ENCODE measurements at places on chromosomes 3 and 15. TPM values are rescaled to one million over a fixed set of nuclear protein-coding genes. Genes with fewer than 3 reads are reported as not detected.

DNA sequence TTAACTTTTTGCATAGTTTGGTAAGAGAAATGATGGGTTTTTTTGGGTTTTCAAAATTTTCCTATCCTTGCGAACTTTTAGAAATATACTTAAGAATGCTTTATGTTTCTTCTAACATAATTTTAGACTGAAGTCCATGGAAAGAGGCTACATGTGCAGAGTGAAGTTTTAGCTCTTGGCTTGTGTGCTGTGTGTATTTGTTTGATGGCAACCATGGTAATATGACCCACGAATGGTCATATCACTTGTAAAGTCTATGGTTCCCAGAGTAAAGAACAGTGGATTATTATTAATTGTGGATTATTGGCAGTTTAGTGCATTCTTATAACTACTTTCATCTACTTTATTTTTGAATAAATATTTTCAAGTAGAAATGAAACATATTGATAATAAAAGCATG lies 124.0 kb upstream of the GOLGA6L4 start:
- DNase-seq, result no peak

DNA sequence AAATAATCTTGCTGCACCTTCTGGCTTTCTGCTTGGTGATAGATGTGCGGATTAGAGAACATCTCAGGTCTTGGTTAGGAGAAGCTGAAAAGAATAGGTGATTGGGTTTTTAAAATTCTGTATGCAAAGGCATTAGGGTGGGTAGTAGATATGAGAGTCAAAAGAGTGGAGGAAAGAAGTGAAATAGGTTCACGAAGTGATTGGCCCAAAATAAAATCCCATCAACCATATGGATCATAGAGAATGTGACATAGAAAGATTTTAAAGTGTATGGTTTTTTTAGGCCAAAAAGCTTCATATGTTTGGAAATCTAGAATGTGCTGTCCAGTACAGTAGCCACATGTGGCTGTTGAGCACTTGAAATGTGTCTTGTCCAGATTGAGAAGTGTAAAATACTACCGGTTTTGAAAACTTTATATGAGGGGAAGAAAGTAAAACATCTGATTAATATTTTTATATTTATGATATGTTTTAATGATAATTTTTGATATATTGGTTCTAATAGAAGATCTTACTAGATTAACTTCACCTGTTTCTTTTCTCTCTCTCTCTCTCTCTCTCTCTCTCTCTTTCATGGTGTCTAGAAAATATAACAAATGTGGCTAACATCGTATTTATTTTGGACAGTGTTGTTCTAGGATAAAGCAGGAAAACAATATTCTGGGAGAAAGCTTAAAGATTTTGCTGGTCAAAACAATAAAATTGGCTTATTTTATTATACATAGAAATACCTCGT lies 2.9 kb downstream of the MBNL1 start:
- DNase-seq, result no peak

- no peak for DNase-seq
Observed at GRCh38 chr3:59153648-59154047, 103.8 kb upstream of the CFAP20DC start.

- no peak for DNase-seq
Observed at GRCh38 chr3:101635345-101635744, 41.6 kb downstream of the ZBTB11 start.

DNA sequence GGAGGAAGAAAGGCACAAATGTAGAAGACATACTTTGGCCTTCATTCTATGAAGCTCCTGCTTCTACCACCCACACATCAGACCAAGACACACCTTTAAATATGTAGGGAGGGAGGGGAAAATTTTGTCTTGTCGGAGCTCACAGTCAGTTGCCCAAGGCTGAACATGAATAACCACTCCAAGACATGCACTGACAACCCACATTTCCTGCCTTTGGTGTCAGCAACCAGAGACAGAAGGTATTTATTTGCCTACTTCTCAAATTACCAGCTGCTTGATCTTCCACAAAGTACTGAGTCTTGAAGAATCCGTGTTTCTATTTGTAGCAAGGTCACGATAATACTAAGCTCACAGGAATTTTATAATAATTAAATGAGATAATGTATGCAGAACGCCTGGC lies 169.7 kb downstream of the KCNMB2 start:
- no peak for DNase-seq

GRCh38 chr3:40191850-40192448 lies 117.6 kb upstream of the EIF1B start:
- peak; percentile 46 for DNase-seq

GRCh38 chr3:171700157-171700556 lies 110.1 kb downstream of the PLD1 start:
- DNase-seq, result no peak

- DNase-seq, result no peak
Observed at GRCh38 chr3:119880966-119881365, 99.1 kb downstream of the NR1I2 start.

- DNase-seq, result no peak
Observed at GRCh38 chr3:133361011-133361410, 38.8 kb upstream of the BFSP2 start.

GRCh38 chr15:51932161-51932560 lies 39.4 kb downstream of the LEO1 start:
- no peak for DNase-seq

DNA sequence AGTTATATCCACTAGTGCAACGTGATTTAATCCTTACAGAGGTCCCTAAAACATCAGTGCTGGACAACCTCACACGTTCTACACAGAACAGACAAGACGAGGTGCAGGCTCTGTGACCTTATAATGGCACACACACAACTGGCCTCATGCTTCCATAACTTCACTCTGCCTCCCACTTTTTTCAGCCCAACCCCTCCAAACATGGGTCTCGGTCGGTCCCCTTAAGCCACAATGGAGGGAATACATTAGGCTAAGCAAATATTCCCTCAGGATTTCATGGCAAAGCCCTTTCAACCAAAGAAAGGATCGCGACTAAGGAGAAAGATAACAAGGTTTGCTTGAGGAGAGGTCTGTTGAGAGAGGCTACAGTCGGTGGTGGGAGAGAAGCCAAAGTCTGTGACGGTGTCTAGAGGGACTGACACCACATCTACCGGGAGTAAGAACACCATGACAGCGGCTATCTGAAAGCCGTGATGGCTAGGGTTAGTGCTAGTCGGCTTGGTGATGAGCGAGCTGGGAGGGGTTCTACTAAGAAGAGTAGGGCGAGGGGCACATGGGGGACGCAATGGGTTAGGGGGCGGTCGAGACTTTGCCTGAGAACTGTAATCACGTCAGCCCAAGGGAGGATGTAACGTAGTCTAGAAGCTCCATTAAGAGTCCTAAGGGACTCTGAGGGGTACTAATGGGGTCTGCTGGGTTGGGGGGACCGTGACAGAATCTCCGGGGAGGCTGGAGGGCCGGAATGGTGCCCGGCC lies 1.0 kb downstream of the MYO9A start:
- DNase-seq, result no peak

GRCh38 chr3:149216193-149216869 lies 5.3 kb downstream of the CP start:
- peak; percentile 49 for DNase-seq

DNA sequence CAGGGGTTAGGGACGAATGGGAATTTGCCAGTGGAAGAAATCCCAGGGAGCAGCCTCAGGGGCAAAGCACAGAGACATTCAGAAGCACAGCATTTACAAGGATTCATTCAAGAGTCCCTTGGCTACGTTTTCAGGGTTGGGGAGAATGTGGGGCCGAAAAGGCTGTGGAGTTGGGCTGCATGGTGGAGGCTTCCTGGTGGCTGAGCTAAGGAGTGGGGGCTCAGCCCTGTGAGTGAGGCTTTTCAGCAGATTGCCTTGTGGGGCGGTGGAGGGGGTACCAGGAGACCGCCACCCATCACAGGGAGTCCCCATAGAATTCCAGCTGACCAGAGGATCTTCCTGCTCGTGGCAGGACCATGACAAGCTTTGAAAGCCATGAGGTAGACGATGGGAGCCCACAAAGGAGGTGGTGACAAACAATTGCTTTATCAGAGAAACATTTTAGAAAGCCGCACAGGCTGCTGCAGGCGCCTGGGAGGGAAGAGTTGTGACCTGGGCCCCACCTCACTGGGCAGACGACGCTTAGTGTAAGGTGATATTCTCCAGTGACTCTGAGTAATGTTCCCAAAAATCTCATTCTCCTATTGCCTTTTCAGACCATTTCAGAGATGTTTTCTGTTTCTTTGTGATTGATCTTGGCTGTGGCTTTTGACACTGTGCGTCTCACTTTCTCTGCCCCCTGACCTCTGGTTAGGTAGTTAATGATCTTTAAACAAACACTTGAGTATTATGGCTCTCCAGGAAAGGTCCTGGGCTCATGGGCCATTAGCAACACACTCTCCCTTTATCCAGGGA lies 128.0 kb downstream of the DNAJB8 start:
- DNase-seq, result no peak

GRCh38 chr3:19256313-19256712 lies 108.0 kb downstream of the KCNH8 start:
- DNase-seq, result no peak

DNA sequence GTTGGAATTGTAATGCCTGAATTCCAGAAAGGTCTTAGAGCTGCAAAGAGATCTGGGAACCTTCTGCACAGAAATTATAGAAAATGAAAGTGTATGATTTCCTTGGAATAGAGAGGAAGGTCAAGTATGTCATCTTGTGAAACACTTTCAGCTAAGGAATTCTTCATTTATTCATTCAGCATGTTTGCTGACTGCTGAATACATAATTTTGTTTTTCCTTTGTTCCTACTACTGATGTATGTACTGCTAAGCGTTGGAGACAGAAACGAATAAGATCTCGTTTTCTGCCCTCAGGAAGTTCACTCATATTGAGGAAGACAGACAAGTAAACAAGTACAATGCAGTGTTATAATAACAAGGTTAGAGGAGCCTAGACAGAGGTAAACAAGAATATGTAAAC lies 14.3 kb upstream of the IL20RB start:
- no peak for DNase-seq

DNA sequence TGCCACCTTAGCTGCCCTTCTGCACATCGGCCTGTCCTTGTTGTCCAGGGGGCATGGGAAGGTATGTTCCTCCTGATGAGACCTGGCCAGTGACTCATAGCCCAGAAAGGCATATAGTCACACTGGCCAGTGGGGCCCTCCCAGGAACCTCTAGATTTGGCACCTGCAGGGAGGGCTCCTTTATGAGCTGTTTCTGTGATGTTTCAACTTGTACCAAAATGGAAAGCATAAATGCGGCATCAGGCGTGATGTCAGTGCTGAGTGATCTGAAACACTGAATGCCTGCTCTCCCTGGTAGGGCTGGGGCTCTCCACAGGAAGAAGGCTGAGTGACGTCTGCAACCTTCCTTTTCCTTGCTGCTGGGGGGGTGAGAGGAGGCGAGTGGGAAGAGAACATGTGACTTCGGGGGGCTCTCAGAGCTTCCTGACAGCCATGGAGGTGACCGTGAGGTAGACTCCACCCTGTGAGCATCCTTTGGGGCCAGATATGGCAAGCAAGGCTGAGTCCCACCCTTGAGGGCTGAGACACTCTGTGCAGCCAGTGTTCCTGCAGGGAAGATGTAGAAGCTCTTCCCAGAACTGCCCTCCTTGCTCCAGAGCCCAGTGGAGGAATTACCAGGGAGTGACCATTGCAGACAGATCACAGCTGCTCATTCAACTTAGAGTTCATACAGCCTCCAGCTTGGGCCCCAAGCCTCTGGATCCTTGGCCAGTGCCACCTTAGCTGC lies 37.1 kb upstream of the APEH start:
- DNase-seq, result no peak

DNA sequence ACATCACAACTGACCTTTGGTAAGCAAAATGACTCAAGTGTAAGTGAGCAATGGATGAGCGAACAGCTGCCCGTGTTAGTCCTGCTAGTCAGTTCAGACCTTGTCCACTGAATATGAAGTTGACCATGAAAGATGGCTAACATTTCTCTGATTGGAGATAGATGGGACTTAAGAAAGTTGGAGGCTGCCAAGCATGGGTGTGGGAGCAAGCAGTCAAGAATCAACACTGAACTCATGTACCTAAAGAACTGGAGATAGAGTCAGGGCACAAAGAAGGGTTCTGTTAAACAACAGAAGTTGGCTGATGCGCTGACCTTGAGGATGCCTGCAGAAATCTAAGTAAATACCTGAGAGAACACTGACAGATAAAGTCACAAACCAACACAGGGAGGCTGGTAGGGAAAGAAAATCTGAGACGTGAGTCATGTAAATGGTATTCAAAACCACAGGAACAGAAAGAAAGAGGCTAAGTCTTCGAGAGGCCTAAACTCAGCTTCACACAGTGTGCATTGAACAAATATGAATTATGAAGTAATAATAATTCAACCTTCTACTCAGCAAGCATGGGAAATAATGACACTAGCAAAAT lies 30.7 kb upstream of the ANPEP start:
- DNase-seq, result no peak

DNA sequence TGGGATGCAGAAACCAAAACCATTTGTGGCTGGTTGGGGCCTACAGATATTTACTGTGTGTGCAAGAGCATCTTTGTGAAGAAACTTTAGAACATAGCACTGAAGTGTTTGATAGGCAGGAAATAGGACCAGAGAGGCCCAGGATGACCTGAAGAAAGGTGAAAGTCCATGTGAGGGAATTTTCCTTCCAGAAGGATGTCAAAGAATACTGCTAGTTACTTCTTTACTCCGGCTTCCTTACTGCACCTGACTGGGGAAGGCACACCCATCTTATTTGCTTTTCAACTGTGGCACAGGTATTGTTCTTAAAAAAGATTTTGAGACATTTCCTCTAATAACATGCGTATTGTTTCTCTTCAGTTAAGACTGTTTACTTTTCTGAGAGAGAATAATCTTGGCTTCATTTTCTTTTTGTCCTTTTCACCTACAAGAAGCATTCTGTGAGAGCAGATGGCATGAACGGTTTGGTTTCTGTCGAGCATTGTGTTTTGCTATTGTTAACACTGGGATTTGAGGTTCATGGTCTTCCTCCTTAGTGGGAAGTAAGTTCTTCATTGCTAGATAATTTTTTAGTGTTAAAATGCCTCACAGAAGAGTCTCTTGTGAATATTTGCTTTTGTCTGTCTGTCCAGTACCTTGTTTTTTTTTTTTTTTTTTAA lies 71.5 kb downstream of the SLCO3A1 start:
- DNase-seq, result no peak

Gene IL17RD
- polyA plus RNA-seq, result 10.7 TPM

Gene FNDC3B
- 52.1 TPM for polyA plus RNA-seq

Gene CFAP100
- 6.8 TPM for polyA plus RNA-seq

Gene ASB14
- 2.0 TPM for polyA plus RNA-seq

Gene PDCD10
- polyA plus RNA-seq, result 48.3 TPM

Gene GOLGA8R
- polyA plus RNA-seq, result 9.7 TPM

Gene GOLGA8Q
- polyA plus RNA-seq, result 1.8 TPM

Gene NBEAL2
- polyA plus RNA-seq, result 97.3 TPM

Gene ADGRG7
- not detected for polyA plus RNA-seq

Data from right lung (tissue), 10 donors.